ENCODE measurements at places on chromosomes 12 and 14. TPM values are rescaled to one million over a fixed set of nuclear protein-coding genes. Genes with fewer than 3 reads are reported as not detected.

The TMEM260 gene
- 27.1 TPM for total RNA-seq

The EML1 gene
- total RNA-seq: 27.0 TPM

The NELL2 gene
- 3.4 TPM for total RNA-seq

The MORN3 gene
- total RNA-seq: 1.0 TPM

The SRGAP1 gene
- total RNA-seq: 12.7 TPM

The RPL10L gene
- total RNA-seq: not detected

The ADAM21 gene
- total RNA-seq: 0.29 TPM

The IL26 gene
- total RNA-seq: not detected

The ESPL1 gene
- total RNA-seq: 4.1 TPM

The KLRD1 gene
- total RNA-seq: 4.6 TPM

The TAS2R31 gene
- 3.4 TPM for total RNA-seq

The LAG3 gene
- total RNA-seq: 0.79 TPM

The IL31 gene
- total RNA-seq: not detected

The RERGL gene
- 2.9 TPM for total RNA-seq

The RNF212B gene
- not detected for total RNA-seq

The MYO1A gene
- 0.29 TPM for total RNA-seq

The OASL gene
- 11.9 TPM for total RNA-seq

The DIO2 gene
- 7.5 TPM for total RNA-seq

The FAIM2 gene
- 1.7 TPM for total RNA-seq

The ALDH1L2 gene
- 21.4 TPM for total RNA-seq

The AKAP5 gene
- 1.7 TPM for total RNA-seq

The KIF26A gene
- total RNA-seq: 4.5 TPM

The RPS6KL1 gene
- 5.6 TPM for total RNA-seq

The TMEM30B gene
- 20.9 TPM for total RNA-seq

The IL25 gene
- total RNA-seq: not detected

The PKP2 gene
- 1.5 TPM for total RNA-seq

The TPH2 gene
- total RNA-seq: 0.10 TPM

The KCNH5 gene
- not detected for total RNA-seq

The FAM90A1 gene
- 0.61 TPM for total RNA-seq

The RNF31 gene
- 49.3 TPM for total RNA-seq

The GALNT9 gene
- total RNA-seq: 0.17 TPM

The ZDHHC22 gene
- not detected for total RNA-seq

The BCL2L14 gene
- total RNA-seq: 0.65 TPM

The RND1 gene
- total RNA-seq: 28.1 TPM

The CFAP54 gene
- total RNA-seq: 3.2 TPM

The RPS29 gene
- total RNA-seq: 1,178 TPM
